ENCODE measurements at places on chromosomes 3 and 15.

DNA sequence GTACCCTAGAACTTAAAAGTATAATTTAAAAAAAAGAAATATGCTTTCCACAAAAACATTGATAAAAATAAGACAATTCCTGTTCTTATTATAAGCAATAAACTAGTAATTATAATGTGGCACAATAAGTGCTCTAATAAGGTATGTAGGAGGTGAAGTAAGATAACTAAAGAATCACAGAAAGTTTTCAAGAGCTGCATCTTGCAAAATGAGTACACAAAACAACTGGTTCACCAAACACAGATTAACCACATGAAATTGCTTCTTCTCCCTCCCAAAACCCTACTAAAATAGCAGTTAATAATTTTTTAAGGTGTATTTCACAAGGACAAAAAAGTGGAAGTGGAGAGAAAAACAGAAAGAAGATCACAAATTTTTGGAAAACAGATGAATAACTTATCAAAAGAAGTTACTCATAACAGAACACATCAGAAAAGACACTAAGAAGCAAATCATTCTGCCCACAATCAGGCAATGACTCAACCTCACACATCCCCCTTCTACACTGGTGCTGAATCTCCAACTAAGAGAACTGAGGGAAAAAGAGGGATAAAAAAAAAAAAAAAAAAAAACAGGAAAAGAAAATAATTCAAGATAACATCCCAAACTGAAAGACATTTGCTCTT, 64.2 kb downstream of the TBC1D5 start:
- no peak for DNase-seq

DNA sequence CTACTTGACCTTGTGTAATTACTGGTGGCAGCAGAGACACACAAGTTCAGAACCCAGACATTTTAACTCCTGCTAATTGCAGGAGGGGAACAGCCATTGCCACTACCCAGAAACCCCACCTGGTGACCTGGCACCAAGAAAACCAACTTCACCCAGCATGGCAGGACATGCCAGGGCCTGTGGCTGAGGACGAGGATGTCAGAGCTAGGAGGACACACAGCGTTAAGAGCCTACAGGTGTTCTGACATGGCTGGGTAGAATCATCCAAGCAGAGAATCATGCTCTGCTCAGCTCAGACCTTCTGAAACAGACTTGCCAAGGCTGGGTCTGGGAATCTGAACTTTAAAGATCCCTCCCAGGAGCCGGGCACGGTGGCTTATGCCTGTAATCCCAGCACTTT, 11.7 kb upstream of the SPATA12 start:
- DNase-seq = no peak

DNA sequence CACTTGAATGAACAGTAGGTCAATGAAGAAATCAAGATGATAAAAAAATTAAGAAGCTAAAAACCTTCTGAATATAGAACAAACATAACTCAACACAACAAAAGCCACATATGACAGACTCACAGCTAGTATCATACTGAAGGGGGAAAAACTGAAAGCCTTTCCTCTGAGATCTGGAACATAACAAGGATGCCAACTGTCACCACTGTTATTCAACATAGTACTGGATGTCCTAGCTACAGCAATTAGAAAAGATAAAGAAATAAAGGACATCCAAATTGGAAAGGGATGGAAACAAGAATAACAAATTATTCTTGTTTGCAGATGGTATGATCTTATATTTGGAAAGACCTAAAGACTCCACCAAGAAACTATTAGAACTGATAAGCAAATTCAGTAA, 60.8 kb downstream of the ILDR1 start:
- DNase-seq = no peak

GRCh38 chr3:55868347-55868746, 381.2 kb upstream of the WNT5A start:
- no peak for DNase-seq

GRCh38 chr15:84830036-84830435, 12.9 kb downstream of the ALPK3 start:
- no peak for DNase-seq

- no peak for DNase-seq
Observed at GRCh38 chr3:115113367-115113766, 33.7 kb downstream of the ZBTB20 start.

GRCh38 chr3:31277582-31277981, 255.1 kb upstream of the STT3B start:
- no peak for DNase-seq

- no peak for DNase-seq
Observed at GRCh38 chr15:46413799-46414198, 779.0 kb downstream of the SQOR start.

DNA sequence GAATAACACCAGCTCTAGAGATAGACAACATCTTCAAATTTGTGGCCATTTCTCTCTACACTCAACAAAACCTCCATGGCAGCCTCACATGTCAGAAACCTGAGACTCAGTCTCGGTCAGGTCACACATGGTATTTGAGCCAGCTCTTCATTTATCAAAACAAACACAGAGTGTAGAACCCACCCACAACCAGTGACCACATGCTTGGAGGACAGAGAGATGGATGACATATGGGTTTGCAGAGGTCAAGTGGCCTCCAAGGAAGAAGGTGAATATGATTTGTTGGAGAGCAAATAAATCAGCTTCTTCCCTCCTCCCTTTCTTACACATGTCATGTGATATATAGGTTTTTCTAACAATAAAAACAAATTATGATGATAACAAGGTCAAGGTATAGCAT, 278.1 kb upstream of the LRTM1 start:
- DNase-seq = no peak

- no peak for DNase-seq
Observed at GRCh38 chr15:80929689-80930088, 59.9 kb downstream of the MESD start.

DNA sequence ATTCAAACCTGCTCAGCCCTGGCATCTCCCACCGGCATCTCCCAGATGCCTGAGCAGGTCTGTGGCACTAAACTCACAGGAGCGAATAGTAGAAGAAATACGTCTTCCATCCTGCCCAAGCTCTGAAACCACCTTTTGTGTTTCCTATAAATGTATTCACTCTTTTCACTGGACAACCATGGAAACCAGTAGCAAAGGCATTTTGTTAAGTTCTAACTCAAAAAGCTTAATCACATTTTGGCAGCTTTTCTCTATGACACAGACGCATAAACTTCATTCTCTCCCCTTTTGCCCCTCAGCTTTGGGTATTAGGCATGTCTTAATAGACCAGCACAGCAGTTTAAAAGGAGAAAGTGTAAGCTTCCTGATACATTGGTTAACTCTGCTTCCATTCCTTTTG, 24.5 kb upstream of the ARNT2 start:
- no peak for DNase-seq

- no peak for DNase-seq
Observed at GRCh38 chr3:183410280-183410679, 18.1 kb downstream of the MCF2L2 start.

GRCh38 chr15:33737687-33738601, 230.4 kb upstream of the CHRM5 start:
- no peak for DNase-seq

GRCh38 chr15:74433592-74434262, at the start of gene SEMA7A:
Gene SEMA7A, minus strand, starts transcription at chr15:74433958. Its CDS starts 40 bp downstream, at chr15:74433918.
- DNase-seq = no peak
